ENCODE measurements at places on chromosomes 4 and X.

GRCh38 chr4:105145903-105146275 lies 787 bp upstream of the TET2 start:
- peak; percentile 38 for DNase-seq

- DNase-seq = peak; percentile 20
Measured at GRCh38 chrX:24081661-24082154, 27.0 kb downstream of the EIF2S3 start.

DNA sequence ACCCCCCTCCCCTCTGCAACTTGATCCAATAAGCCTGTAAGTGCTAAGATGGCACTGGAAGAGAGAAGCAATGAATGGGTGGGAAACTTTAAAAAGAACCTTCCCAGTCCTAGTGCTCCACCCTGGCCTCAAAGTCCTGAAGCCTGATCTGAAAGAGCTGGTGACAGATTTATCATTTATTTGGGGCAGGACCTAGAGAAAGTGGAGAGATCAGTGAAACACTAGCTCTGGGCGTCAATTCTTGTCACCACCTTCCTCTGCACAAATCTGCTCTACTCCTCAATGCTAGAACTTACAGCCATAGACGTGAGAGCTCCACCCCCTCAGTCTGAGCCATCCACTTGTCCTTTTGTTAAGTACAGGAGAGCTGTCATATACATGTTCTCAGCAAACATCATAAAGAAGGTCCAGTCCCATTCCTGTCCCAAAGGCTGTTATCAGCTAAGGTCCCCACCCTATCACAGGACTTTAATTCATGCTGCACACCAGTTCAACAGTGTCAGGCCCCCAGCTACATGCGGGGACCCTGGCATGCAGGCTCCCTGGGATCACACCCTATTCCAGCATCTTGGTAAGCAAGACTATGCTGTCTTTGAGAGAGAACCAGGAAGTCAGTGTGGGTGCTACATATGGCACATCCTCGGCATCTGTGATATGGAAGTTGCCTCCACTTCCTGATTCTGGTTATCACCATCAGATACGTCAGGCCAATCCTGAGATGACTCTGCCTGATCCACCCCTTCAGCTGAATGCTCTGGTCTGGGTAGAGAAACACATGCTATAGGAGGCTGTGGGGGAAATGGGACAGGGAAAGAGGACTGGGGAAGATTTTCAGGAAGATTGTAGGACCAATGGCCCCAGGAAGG lies 2.3 kb downstream of the P2RY4 start:
- no peak for DNase-seq

DNA sequence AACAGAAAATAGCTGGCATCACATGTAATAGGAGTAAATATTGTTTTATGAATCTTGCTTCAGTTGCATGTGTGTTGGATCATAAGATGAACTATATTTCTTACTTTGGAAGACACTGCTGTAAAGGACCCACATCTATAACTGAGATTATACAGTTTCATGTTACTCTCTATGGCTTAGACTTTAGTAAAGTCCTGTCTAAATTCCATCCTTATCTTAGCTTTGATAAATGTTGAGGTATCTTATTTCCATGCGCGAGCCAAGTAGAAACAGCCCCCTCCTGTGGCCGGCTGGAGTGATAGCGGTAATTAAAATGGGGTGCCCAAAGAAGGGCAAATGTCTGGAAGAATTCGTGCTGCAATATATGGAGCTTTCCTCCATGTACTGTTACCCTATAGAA lies 43.0 kb downstream of the CCDC158 start:
- peak; percentile 23 for DNase-seq

DNA sequence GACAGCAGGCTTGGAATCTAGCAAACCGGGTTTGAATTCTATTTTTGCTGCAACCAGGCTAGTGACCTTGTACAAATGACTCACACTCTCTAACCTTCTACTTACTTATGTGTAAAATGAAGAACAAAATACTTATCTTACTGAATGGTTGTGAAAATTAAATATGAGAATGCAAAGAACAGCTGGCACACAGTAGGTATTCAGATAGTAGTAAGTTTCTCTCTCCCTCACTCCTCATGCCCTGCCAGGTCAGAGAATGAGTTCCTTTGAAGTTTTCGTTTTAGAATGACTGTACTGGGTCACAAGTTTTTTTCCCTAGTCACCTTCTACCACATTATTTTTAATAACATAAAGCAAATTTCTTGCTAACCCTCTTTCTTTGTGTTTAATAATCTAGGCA lies 33.0 kb downstream of the CISD2 start:
- no peak for DNase-seq

DNA sequence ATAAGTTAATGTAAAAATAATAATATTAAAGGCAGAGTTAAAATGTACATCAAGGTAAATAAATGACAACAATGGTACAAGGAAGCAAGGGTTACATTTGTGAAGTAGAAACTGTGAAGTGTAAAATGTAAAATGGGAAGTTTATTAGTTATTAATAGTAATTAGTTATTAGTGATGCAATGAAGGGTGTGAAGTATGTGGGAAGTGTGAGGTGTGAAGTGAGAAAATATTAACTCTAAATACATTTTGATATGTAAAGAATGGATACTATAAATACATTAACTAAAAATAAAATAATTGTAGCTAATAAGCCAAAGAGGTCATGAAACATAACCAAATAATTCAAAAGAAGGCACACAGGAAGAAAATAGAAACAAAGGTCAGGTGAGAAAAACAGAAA lies 316.4 kb downstream of the GBA3 start:
- DNase-seq = no peak

- no peak for DNase-seq
Measured at GRCh38 chr4:11801466-11802446, 373.1 kb upstream of the HS3ST1 start.

DNA sequence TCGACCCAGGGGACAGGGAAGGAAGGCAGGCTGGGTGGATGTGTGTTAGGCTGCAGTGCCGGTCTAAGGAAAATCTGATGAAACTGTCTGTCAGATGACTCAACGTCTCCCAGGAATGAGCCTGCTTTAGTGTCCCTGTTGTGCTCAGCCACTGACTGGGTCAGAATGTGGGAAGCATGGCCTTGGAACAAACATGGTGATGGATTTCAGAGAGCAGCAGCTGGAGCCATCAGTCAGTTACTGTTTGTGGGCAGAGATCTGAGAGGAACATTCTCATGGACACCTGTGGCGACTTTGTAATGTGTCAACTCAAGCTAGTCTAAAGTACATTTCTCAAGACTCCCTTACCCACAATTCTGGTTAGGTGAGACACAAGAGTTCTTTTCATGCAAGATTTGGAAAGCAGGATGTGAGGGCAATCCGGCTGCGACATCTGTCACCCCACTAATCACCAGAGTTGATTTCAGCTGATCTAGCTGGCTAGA lies 63.2 kb downstream of the ANAPC10 start:
- DNase-seq = no peak

GRCh38 chr4:101049549-101050001 lies 297.8 kb downstream of the PPP3CA start:
- no peak for DNase-seq

DNA sequence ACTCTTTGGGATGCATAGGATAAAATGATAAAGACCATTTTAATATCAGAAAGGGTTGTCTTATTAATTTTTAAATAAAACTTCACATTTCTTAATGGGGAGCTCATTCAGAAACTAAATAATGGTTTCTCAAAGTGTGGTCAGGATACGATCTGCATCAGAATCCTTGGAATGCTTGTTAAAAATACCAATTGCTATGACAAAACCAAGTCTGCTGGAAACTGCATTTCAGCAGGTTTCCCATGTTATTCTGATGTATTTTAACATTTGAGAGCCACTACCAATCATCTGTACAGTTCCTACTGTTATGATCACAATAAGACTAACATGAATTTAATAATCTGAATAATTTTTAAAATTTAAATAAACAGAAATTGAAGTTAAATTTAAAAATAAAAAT lies 115.1 kb downstream of the SOWAHB start:
- no peak for DNase-seq

DNA sequence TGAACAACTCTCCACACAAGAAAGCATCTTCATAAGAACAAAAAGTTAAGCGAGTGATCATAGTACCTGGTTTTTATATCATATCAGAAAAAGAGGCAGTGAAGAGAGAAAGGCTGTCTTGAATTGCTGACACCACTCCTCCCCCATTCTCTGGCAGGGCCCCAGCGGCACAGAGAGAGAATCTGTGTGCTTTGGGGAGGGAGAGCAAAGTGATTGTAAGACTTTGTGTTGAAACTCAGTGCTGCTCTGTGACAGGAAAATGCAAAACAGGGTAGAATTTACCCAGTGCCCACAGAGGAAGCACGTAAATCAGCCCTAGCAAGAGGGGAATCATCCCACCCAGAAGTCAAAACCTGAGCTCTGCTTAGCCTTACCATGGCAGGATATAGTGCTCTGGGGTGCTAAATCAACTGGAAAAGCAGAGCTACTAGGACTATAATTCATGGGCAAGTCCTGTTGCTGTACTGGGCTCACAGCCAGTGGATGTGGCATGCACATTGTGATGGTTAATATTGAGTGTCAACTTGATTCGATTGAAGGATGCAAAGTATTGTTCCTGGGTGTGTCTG lies 174.6 kb downstream of the PRR32 start:
- no peak for DNase-seq

DNA sequence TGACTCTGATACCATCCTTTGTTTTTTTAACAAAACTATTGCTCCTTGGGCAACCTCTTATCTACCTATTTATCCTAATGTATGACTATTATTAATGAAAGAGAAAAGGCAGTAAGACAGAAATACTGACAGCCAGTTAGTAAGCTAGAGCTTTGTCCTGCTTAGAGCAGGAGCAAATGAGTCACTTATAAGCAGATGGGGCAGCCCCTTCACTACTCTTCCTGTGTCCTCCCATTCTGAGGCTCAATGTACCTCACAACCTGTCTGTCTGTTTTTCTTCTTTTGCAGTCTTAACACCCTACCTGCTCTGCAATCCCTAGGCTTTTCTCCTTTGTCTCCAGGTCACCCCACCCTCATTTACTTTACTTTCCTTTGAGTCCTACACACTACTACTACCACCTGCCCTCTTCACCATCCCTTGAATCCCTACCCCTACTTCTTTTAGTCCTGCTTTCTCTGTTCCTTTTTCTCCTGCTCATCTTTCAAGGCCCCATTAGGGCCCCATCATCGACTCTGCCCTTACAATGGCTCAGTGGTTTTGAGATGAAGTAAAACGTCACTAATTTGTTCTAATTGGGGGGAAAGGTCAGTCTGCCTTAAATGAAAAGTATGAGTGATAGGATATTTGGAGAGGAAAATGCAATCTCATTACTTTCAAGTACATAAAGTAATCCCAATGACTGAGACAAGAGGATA lies 294.3 kb downstream of the GUCY2F start:
- DNase-seq = no peak

Data from stimulated activated CD4-positive, alpha-beta T cell treated with anti-CD3 and anti-CD28 coated beads, Interleukin-12 subunit alpha, Interleukin-12 subunit beta, amount 100 ng/mL, for 4 hours (primary cell).